Activated T-cell treated with anti-CD3 and anti-CD28 coated beads, Interleukin-2, amount 50 U/mL, for 48 hours (primary cell): ENCODE measurements at places on chromosomes 2 and 18.

GRCh38 chr18:28208712-28209265, 31.9 kb upstream of the CDH2 start:
- no peak for DNase-seq

- no peak for DNase-seq
Measured at GRCh38 chr2:62686012-62686685, 19.4 kb upstream of the EHBP1 start.

DNA sequence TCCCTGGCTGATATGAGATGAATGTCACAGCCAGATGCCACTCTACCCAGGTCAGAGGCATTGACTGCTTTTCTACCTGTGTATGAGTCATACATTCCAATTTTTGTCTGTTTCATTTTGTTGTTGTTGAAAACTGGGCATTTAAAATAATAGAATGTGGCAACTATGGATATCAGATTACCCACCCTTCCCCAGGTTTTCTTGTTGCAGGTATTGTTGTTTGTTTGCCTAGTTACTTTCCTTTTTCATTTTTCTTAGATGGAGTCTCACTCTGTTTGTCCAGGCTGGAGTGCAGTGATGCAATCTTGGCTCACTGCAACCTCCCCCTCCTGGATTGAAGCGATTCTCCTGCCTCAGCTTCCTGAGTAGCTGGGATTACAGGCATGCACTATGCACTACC, 70.2 kb downstream of the LRRC30 start:
- DNase-seq, result no peak

- DNase-seq, result peak; percentile 84
Measured at GRCh38 chr2:241540771-241541561, 17.6 kb upstream of the BOK start.

- no peak for DNase-seq
Measured at GRCh38 chr2:237735798-237736197, 62.8 kb upstream of the RBM44 start.

GRCh38 chr2:113755835-113756354, 547 bp downstream of the SLC35F5 start:
- no peak for DNase-seq

- no peak for DNase-seq
Measured at GRCh38 chr2:159186462-159186861, 100.0 kb downstream of the WDSUB1 start.
